ENCODE measurements at places on chromosomes 3 and 15.

DNA sequence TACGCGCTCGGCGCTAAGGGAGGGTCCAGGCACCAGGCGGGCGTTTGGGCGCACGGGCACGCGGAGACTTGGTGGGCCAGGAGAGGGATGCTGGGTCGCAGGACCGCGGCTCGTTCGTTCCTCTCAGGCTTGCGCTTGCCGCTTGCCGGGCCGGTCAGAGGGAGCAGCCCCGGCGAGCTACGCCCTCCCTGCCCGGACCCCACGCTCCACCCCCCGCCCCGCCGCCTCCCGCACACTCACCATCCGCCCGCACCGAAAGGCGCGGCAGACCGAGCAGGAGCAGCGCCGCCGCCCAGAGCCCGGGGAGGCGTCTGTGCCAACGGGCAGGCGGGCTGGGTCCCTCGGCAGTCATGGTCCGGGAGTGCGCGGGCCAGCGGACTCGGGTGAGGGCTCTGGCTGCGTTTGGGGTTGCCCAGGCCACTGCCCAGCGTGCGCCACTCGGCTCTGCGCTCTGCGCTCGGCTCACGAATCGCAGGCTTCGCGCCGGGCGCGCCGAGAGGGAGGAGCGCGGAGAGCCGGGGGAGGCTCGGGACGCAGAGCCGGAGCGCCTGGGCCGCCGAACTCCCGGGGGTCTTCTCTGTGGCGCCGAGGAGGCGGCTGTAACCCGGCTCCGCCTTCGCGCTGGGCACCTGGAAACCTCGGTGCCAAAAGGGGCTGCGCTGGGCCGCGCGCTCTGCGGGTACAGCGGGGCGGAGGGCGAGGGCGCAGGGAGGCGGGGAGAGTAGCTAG lies at the start of gene SUSD5:
Gene SUSD5, minus strand, starts transcription at position 365 of the 729 bp plus-strand sequence. Its CDS starts 13 bp downstream, at position 352.
- DNase-seq = peak; percentile 68

DNA sequence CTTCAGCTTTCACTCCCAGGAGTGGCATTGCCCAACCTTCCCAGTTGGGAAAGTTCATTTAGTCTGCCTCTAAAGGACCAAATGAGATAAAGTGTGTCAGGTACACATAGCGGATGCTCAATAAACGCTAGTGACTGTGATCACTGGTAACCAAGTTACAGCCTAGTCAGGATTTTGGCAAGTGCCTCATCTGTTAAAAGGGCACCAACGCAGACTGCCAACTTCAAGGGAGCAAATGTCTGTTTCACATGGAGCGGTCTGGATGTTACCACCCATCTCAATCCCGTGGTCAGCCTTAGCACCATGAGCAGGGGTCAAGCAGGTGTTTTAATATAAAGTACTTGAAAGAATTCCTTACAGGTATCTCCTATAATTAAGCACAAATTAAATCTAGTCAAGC lies 22.7 kb downstream of the SLCO3A1 start:
- no peak for DNase-seq

- no peak for DNase-seq
These were observed 4.4 kb upstream of the FOXB1 start for GRCh38 chr15:59999612-60000112.

GRCh38 chr15:76994971-76995945 lies at the start of gene PSTPIP1:
Gene PSTPIP1 (plus strand): TSS chr15:76995126. CDS start chr15:76995574, 448 bp downstream.
- DNase-seq = peak; percentile 79

DNA sequence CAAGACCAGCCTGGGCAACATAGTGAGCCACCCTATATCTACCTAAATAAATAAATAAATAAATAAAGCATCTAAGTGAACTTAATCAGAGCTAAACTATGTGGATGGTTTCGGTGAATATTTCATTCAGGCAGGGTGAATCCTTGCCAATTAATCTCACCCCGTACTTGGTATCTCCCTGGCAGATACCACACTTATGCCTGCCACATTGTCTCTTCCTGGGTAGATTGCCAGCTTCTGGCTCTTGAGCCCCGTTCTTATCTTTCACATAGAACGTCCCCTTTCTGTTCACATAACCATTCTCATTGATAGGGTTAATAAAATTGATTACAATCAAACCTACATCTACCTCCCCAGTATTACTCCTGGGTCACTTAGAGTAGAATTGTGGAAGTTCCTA lies 7.0 kb downstream of the SNAP23 start:
- DNase-seq = no peak

- DNase-seq = no peak
These were observed 487.6 kb downstream of the NAALADL2 start for GRCh38 chr3:175346573-175347356.

- no peak for DNase-seq
These were observed 7.3 kb downstream of the MYLK start for GRCh38 chr3:123876858-123877257.

GRCh38 chr3:4849739-4850138 lies 129.5 kb upstream of the BHLHE40 start:
- DNase-seq = no peak

GRCh38 chr3:11907667-11908660 lies 61.3 kb upstream of the TAMM41 start:
- peak; percentile 38 for DNase-seq

- DNase-seq = no peak
These were observed 30.7 kb upstream of the TOPAZ1 start for GRCh38 chr3:44210967-44211366.

- DNase-seq = no peak
These were observed 34.1 kb upstream of the HACD2 start for GRCh38 chr3:123618768-123619484.

GRCh38 chr3:13548696-13549622 lies at the start of gene FBLN2:
Gene FBLN2 (plus strand): TSS chr3:13549125. CDS start chr3:13570356, 21,231 bp downstream.
- peak; percentile 81 for DNase-seq

GRCh38 chr3:156620901-156621300 lies 53.5 kb upstream of the TIPARP start:
- no peak for DNase-seq

DNA sequence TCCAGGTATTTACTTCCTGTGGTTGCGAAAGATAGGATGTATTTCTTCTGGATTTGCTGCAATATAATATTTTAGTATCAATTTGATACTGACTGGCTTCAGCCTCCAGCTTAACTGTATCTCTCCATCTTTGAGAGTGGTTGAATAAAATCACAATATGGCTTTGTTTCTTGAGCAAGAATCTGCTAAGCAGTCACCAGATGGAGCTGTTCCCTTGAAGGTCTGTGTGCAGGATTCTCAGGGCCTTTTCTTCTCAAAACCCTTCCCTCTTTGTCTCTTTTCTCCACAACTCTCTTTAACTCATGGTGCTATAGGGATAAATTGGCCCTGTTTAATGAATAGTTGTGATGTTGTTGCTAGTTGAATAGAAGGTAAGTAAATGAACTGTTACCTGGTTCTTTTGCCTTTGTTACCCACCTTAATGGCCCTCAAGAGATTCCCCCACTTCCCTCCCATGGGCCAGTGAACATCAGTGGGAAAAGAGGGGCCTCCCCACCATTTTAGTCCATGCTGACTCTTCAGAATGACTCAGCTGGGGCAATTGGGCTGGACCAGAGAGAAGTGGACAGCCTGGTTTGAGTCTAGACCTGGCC lies 34.8 kb upstream of the RAB6B start:
- DNase-seq = no peak

DNA sequence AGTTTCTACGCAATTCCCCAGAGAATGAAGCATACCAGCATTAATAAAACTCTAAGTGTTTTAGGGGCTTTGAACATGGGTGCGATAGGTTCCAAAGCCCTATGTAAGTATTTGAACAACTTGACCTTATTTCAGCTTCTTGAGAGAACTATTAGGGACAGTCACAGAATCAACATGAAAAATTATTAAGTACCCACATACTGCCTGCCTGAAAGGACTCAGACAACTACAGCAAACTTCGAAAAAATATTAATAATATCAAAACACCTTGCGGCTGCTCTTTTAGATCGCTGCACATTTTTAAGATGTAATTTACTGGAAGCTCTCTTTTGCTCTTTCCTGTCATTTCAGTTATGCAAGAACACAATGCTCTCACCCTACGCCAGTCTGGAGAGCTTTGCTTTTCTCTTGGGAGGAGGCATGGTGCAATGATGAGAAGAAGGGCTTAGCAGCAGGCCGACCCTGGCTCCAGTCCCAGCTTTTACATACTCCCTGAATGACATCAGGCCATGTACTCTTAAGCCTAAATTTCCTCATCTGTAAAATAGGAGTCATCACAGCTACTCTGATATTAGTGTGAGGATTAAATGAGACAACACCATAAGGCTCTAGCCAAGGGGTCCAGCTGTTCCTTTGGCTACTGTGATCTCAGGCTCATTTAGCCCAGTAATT lies 640.7 kb downstream of the FHIT start:
- DNase-seq = no peak

DNA sequence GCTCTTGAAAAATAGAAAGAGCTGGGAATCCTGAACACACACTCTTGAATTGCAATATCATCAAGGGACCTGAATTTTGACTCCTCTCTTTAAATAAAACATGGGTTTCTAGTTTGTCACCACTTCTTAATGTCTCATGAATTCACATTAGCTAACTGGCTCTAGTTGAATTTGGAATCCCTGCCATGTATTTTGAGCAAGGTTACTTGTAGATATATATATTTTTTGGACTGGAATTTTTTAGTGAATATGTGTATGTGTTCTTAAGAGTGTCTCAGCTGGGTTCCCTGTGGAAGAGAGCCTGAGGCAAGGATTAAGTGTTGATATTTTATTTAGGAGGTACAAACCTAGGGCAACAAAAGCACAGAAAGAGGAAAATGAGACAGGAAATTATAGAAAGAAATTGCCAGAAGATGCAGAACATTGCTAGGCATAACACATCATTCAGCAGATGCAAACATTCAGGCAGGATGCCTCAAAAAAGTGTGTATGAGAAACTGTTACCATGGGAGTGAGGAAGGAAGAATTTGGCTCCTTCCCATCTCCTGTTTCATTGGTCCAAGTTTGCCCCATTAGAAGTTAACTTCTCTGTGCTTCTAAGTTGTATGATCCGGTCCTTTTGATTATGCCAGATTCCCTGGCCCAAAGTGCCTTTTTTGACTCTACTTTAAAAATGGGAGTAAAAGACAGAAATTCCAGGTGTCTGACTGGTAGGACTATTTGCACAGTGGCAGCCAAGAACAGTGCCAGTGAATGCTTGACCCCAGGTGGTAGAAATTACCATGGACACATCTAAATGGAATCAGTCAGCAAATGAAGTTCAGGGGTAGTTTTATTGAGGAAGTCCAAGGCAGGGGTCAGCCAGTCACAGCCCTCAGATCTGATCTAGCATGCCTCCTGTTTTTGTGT lies 253.7 kb upstream of the TGFBR2 start:
- no peak for DNase-seq

GRCh38 chr15:46467041-46467440 lies 832.2 kb downstream of the SQOR start:
- no peak for DNase-seq

DNA sequence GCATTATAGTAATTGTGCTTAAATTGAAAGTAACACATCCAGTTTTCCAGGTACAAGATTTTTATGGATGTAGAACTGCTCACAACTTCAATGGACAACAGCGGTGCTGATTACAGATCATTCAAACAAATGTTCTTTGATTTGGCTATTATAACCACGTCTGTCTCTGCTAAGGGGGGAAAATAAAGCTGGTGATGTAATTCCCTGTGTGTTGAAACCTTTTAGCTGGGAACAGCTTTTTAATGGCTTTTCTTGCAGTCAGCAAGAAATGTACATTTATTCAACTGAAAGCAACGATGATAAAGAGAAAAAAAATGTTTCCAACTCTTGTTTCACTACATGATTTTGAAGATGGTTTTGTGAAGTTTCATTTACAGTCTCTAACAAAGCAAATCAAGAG lies 431.9 kb upstream of the AGTR1 start:
- DNase-seq = no peak

DNA sequence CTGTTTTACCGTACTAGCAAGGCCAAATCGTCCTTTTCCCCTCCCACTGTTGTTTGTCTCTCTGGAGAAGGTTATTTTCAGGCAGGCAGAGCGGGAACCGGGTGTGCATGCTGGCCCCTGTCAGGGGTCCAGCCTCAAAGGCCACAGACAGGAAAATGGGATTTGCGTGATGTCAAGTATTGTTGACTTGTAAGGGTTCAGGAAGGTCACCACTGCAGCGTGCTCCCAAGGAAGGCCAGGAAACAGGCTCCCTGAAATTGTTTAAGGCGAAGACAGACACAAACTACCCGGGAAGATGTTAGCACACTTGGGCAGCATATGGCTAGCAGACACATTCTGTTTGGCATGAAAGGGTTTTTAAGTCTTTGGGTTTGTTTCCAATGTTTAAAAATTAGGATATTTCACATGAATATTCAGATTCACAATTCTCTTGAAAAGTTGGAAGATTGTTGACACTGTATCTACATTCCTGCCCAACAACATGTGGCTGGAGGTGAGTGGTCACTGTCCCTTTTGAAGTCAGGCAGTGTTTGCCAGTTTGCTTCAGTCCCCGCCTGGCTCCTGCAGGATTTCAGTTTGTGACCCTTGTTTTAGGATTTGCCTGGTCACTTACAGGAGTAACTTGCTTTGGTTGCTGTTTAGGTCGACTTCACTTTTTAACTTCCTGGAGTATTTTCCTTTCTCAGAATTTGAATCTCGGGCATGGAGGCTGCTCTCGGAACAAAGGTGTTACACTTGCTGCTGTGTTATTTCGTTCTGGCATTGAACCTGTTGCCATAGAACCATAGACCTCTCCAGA lies 90.4 kb downstream of the BDH1 start:
- no peak for DNase-seq

DNA sequence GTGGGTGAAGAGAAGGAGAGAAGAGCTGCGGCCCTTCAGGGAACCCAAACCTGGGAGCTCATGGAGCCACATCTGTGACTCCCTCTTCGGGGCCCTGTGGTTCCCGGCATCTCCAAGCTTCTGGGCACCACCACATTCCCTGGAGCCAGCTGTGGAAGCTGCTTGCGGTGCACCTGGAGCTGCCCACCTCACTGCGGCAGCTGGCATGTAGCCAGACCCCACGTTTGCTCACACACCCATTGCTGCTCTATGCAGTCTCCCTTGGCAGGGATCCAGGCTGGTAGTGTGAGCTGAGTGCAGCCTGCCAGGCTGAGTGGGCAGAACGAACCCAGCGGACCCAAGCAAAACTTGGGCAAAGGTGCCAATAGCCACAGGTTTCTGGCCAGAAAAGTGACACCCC lies 16.8 kb upstream of the PLA2G4E start:
- DNase-seq = peak; percentile 59

DNA sequence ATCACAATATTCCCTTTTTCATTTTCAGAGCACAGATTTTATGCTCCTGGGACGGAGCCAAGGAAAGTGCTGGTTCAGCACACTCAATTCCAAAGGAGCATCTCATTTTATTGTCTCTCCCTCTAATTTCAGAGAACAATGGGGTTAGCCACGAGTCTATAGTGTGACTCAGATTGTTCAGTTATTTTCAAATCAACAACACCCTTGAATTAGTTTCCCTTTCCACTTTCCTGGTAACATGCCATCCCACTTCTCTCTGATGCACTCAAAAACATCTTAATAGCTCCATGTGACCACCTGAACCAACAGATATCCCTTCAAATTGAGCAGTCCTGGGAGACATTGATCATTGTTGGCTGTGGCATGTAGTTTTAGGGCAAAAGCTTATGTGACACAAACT lies 389.7 kb upstream of the MDFIC2 start:
- no peak for DNase-seq

DNA sequence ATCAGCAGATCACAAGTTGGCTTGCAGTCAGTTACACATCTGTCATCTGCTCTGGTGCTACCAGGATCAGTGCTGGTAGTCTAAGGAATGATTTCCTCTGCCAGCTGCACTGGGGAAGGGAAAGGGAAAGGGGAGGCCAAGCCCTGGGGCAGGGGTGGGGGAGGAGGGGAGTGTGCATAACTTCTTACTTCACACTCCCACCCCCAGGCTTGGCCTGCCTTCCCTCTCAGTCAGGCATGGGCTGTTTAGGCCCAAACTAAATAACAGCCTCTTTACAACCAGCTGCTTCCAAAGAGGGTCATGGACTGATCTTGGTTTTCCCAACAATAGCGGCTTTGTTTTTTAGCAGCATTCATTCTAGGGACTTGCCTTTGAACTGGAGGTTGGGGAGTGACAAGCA lies 86.1 kb upstream of the PSMD6 start:
- DNase-seq = no peak

Data from left forelimb (tissue), 1 donor.